ENCODE measurements at places on chromosomes 3 and 15. TPM values are rescaled to one million over a fixed set of nuclear protein-coding genes. Genes with fewer than 3 reads are reported as not detected.

The AQP9 gene
- total RNA-seq = 1.6 TPM

DNA sequence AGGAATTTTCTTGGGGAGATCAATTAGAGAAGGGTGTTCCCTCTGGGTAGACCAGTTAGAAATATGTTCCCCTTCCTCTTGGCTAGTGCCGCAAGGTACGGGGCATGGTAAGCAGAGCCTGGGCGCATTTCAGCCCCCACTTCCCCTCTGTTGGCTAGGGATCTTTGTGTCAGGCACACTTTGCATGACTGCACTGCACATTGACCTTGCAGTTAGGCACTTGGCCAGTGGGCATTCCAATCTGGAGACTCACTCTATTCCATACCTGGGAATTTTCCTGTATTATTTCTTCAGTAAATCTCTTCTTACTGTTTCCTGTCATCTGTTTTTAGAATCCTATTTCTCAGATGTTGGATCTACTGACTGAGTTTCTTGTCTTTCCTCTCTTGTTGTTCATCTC is 30.0 kb upstream of the CACNA1D start:
- DNase-seq = no peak
- no peak overlapping the region for H3K27ac ChIP-seq
- H3K36me3 ChIP-seq = no peaks in the 10 kb centered on the region
- no peak overlapping the region for H3K4me3 ChIP-seq
- no peaks in the 10 kb centered on the region for H3K27me3 ChIP-seq

GRCh38 chr3:157061265-157061664 is 98.7 kb downstream of the CCNL1 start:
- H3K4me3 ChIP-seq = no peak overlapping the region
- no peak overlapping the region for H3K27ac ChIP-seq
- H3K4me1 ChIP-seq = no peaks in the 10 kb centered on the region
- H3K36me3 ChIP-seq = no peaks in the 10 kb centered on the region
- no peak for DNase-seq

DNA sequence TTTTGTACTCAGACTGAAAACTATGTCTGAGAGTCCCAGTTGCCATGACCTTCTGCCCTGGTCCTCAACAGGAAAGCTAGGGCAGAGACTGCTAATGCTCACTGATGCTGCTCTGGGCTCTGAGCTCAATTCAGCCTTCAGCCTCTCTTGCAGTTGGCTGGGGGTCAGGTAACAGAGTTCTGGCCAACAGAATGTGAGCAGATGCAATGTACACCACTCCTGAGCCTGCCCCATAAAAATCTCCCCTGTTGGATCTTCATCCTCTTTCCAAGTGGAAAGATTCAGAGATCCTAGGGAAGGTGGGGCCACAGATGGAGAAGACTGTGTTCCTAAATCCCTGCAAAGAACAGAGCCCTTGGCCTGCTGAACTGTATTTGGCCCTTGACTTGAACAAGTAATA is 87.8 kb downstream of the PDZRN3 start:
- H3K4me3 ChIP-seq = no peak overlapping the region
- H3K4me1 ChIP-seq = peaks cover 20% of the 10 kb centered on the region
- no peak overlapping the region for H3K27ac ChIP-seq

DNA sequence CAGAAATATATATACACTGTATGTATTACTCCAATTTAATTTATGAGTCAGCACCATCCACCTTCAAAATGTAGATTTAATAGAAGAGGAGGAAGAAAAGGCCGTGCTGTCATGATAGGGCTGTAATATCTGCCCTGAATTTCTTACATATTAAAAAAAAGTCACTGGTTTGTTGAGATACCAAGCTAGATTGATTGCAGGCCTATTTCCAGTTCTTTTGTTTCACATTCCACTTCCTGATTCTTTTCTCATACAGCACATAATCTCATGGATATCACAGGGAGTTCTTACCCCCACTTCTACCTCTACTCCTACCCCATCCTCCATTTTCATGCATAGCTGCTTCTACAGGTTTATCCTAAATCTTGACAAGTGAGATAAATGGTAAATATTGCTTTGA is 290.3 kb downstream of the ZBTB20 start:
- H3K27ac ChIP-seq = no peak overlapping the region
- no peak overlapping the region for H3K4me3 ChIP-seq
- no peaks in the 10 kb centered on the region for H3K4me1 ChIP-seq
- H3K27me3 ChIP-seq = no peaks in the 10 kb centered on the region

DNA sequence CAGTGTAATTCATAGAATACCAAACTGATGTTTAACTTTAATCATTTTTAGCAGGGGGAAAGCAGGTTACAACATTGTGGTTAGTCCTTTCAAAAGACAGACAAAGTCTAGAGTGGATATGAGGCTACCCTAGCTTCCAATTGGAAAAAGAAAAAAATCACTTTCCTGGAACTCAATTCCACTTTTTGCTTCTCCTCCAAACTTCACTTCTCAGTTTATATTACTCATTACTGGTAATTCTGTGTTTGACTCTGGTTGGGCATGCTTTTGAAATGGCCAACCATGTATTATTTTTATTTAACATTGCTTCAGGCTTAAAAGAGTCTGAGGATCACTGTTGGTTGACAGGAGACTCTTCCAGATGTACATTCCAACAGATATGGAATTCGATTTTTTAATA is 84.8 kb downstream of the RAP2B start:
- H3K36me3 ChIP-seq = no peaks in the 10 kb centered on the region
- no peak for DNase-seq
- no peaks in the 10 kb centered on the region for H3K27me3 ChIP-seq
- no peak overlapping the region for H3K4me3 ChIP-seq
- H3K4me1 ChIP-seq = no peaks in the 10 kb centered on the region
- no peak overlapping the region for H3K27ac ChIP-seq

DNA sequence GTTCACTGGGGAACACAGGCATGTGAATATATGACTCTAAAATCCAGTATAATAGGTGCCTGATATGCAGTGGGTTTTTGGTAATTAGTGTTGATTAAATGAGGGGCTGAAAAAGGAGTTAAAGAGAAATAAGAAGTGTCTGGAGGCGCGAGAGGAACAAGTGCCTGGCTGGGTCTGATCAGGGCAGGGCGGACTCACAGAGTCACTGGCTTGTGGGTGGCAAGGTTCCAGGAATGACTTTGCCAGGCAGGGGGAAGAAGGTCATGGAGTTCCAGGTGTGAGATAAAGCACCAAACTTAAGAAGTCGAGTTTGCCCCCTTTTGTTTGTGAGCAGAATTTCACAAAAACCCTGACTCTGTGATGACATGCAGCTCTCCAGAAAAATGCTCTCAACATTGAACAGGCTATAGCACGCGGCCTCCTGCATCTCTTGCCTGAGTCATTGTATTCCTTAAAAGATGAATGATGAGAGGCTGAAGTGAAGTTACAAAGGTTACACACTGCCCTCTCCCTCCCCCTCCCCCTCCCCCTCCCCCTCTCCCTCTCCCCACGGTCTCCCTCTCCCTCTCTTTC is 63.0 kb upstream of the LMCD1 start:
- H3K36me3 ChIP-seq = no peaks in the 10 kb centered on the region
- peaks cover 3% of the 10 kb centered on the region for H3K4me1 ChIP-seq

The CACNA2D2 gene
- total RNA-seq = 1.1 TPM

DNA sequence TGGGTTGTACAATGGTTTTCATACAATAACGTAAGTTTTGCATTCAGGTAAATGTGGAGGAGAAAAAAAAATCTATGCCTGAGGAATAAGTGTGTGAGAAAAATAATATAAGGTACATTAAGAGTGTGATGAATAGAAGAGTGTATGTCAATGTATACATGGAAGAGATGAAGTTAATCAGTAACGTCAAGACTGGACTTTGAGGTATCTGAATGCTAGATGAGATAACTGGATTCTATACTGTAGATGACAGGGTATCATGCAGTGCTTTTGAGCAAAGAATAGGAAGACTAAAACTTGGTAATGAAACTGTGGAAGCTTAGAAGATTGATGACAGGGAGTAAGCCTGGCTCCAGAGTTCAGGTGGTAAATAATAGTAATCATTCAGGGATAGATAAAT is 666.7 kb upstream of the SGO1 start:
- H3K27ac ChIP-seq = no peak overlapping the region
- no peaks in the 10 kb centered on the region for H3K27me3 ChIP-seq
- H3K4me1 ChIP-seq = no peaks in the 10 kb centered on the region
- H3K36me3 ChIP-seq = no peaks in the 10 kb centered on the region
- DNase-seq = no peak

The PDHB gene
- total RNA-seq = 38.4 TPM

DNA sequence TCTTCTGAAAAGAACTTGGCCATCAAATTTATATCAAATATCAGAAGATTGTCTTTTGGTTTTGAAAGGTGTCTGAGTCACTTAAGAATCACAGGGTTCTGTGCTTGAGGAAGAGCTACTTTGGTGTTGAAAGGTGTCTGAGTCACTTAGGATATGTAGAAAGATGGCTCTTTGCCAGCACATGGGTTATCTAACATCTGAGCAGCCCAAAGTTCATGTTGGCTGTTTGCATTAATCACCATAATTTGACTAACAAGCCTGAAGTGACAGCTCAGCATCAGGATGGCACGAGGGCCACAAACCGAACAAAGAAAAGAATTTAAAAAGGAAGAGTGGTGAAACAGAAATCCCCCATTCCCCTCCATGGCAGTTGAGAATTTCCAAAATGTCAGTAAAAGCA is 190.5 kb upstream of the CMC1 start:
- no peak for DNase-seq
- no peaks in the 10 kb centered on the region for H3K27me3 ChIP-seq
- H3K4me3 ChIP-seq = no peak overlapping the region
- H3K36me3 ChIP-seq = no peaks in the 10 kb centered on the region

The UNC13C gene
- 2.1 TPM for total RNA-seq

- no peaks in the 10 kb centered on the region for H3K27me3 ChIP-seq
- no peaks in the 10 kb centered on the region for H3K36me3 ChIP-seq
- no peaks in the 10 kb centered on the region for H3K4me1 ChIP-seq
- DNase-seq = no peak
- H3K4me3 ChIP-seq = peak overlapping the region; percentile 82
Measured at GRCh38 chr3:191331388-191331787, 1.1 kb upstream of the UTS2B start.

- no peaks in the 10 kb centered on the region for H3K36me3 ChIP-seq
- H3K4me3 ChIP-seq = no peak overlapping the region
- H3K27ac ChIP-seq = peak overlapping the region; percentile 63
- peak; percentile 62 for DNase-seq
- no peaks in the 10 kb centered on the region for H3K27me3 ChIP-seq
Measured at GRCh38 chr15:45386420-45386819, 8.1 kb upstream of the GATM start.

DNA sequence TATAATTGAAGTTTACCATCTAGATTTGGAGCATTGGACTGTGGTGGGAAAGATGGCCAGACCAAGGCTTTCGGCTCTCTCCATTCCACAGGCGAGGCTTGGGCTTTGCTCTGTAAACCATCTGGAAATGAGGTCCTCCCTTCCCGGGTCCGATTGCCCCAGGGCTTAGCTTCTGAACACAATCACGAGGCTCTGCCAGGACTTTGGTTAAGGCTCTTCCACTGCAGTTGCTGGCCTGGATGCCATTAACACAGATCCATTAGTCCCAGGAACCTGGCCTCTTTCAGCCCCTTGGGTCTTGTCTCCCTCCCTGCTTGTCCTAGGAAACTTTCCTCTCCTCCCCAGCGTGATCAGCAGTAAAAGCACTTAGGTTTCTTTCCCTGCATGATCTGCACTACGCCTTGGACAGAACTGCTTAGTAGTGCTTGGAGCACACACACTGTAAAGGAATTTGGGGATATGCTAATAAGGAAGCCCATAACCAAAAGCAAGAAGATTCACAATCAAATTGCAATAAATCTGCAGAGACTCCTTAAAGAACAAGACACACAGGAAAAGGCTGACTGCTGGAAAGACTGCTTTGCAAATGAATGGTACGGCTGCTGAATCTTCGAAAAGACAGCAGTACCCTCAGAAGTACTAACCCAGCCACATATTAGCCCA is 154.3 kb downstream of the ECT2 start:
- H3K4me1 ChIP-seq = no peaks in the 10 kb centered on the region
- no peaks in the 10 kb centered on the region for H3K36me3 ChIP-seq
- no peak overlapping the region for H3K27ac ChIP-seq

- H3K36me3 ChIP-seq = no peaks in the 10 kb centered on the region
- peaks cover 1% of the 10 kb centered on the region for H3K4me1 ChIP-seq
- no peaks in the 10 kb centered on the region for H3K27me3 ChIP-seq
- H3K4me3 ChIP-seq = no peak overlapping the region
- DNase-seq = no peak
Measured at GRCh38 chr15:56892659-56893363, 25.6 kb upstream of the TCF12 start.
